Stimulated activated CD4-positive, alpha-beta T cell treated with anti-CD3 and anti-CD28 coated beads, Interleukin-4, amount 100 ng/mL, for 48 hours (primary cell): ENCODE measurements at places on chromosomes 7 and 10.

DNA sequence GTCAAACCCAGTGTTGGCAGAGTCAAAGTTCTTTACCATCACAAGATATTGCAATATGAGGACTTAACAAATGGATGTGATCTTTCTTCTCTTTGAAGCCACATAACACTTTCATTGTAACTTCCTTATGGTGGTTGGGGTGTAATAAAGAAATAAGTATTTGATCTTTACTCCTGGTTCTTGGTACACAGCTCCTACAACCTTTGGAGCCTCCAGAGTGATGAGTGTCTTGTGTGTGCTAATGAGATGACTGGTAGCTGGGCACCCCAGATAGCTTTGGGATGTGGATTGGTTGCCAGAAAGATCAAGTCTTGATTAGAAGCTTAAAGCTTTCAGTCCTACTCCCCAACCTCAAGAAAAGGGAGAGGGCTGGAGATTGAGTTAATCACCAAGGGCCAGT is 31.1 kb upstream of the YAE1 start:
- DNase-seq: no peak

- no peak for DNase-seq
Measured at GRCh38 chr7:70104243-70104642, 506.0 kb downstream of the AUTS2 start.

- DNase-seq: no peak
Measured at GRCh38 chr10:69712342-69712741, 82.3 kb downstream of the FAM241B start.

GRCh38 chr7:127393368-127394058 is 1.0 kb upstream of the ZNF800 start:
- DNase-seq: no peak

DNA sequence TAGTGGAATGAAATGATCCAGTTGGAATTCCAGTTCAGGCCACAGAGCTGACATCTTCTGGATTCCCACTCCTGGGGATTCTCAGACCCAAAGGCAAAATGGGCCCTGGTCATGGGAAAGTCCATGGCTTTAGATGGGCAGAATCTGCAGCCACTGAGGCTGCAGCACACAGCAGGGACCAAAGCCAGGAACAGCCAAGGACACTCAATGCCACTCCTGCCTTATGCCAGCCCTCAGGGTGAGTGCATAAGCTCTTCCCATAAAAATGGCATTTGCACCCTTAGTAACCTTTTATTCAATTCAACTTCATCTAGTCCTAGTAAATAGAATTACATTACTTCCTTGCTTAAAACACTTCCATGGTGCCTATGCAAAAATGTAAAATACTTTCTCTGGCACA is 274.4 kb downstream of the KCNMA1 start:
- no peak for DNase-seq

DNA sequence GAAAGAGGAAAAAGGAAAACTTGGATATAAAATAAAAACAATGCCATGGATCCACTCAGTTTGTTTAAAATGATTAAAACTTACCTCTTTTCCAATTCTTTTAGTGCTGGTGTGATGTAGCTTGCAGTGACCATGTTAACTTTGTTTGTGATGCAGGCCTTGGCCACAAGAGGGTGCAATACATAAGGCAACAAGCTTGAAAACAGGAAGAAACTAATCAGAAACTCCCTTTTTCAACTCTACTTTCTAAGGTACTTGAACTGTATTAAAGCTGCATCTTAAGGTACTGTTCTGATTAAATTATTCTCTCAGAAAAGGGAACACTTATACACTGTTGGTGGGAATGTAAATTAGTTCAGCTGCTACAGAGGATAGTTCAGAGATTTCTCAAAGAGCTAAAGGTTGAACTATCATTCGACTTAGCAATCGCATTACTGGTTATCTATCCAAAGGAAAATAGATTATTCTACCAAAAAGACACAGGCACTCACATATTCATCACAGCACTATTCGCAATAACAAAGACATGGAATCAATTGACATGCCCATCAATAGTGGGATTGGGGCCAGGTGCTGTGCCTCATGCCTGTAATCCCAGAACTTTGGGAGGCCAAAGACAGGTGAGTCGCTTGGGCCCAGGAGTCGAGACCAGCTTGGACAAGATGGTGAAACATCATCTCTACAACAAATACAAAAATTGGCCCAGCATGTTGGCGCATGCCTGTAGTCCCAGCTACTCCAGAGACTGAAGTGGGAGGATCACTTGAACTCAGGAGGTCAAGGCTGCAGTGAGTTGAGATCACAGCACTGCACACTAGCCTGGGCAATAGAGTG is 50.9 kb downstream of the AASS start:
- DNase-seq: peak; percentile 50

GRCh38 chr7:104976966-104977636 is 36.9 kb upstream of the KMT2E start:
- no peak for DNase-seq

DNA sequence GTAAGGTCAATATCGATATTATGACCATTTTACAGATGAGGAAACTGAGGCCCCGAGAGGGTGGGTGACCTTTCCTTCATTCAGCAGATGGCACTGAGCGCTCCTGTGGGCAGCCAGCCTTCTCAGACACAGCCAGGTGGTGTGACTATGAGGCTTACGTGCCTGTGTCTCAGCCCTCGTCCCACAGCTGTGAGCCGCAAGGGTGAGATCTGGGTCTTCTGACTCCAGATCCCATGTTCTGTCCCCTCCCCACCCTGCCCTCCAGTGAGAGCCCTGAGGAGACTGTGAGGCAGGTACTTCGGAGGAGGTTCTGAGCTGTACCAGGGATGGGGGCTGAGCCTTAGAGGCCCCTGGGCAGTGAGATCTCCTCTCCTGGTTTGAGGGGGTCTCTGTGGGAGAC is 613.8 kb upstream of the FOXK1 start:
- DNase-seq: no peak

- no peak for DNase-seq
Measured at GRCh38 chr7:155567646-155568332, 21.4 kb upstream of the CNPY1 start.

DNA sequence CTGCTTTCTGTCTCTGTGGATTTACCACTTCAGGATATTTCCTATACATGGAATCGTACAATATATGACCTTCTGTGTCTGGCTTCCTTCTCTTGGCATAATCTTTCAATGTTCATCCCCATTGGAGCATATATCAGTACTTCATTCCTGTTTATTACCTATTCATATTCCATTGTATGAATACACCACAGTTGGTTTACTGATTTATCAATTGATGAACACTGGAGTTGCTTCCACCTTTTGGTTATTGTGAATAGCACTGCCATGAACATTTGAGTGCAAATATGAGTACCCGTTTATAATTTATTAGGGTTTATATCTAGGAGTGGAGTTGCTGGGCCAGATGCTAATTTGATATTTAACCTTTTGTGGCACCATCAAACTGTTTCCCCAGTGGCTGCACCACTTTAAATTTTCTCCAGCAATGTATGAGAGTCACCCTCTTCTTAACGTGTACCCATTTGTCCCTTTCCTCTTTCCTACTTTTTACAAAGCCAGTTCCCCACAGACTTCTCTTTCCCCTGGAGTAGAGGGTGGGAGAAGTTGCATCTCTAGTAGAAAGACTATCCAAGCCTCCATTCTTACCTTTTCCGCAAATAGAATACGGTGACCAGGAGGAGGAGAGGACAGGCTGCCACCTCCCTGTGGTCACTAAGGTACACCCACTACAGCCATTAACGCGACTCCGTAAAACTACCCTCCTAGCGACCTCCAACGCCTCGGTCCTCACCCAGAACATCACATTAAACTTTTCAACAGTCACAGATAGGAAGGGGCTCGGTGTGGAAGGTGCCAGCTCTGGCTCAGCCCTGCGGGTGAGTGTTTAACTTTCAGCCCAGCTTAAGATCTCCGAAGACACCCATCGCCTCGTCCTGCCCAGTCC is 25.6 kb downstream of the SCD start:
- DNase-seq: no peak

DNA sequence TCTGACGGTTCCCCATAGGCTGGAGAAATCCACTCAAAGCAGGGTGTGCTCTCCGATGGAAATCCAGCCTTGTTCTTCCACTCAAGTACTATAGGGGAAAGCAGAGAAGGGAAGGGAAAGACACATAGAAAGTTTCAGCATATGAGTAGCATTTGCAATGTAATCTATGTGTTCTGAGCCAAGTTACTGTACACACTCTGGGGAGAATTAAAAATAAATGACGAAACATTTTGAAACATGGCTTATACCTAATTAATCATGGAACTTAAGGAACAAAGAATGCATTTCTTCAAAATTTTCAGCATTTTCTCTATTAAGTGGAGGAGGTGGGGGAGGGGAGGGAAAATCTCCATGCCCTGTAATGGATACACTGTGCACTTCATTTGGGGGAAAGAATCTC is 198.1 kb upstream of the HABP2 start:
- no peak for DNase-seq

DNA sequence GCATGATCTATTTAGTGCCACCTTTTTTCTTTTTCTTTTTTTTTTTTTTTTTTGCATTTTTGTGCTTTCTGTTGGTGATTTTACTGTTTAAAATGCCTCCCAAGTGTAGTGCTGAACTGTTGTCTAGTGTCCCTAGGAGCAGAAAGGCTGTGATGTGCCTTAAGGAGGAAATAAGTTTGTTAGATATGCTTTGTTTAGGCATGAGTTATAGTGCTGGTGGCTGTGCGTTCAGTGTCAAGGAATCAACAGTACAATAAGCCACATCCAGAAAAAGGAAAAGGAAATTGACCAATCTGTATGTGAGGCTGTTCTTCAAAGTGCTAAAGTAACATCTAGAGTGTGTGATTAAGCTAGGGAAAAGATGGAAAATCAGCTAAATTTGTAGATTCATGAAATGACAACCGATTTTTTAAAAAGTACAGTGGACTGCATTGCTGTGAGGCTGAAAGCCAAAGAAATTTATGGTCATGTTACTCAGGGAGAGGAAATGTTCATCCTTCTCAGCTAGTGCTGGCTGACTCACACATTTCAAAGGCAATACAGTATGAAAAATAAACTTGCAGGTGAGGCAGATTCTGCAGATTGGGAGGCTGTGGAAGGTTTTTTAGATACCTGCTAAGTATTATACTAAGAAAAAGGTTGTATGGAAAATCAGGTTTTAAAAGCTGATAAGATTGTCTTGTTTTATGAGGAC is 122.7 kb upstream of the ADCY1 start:
- no peak for DNase-seq

- no peak for DNase-seq
Measured at GRCh38 chr10:97267671-97268070, 24.8 kb downstream of the ARHGAP19 start.

DNA sequence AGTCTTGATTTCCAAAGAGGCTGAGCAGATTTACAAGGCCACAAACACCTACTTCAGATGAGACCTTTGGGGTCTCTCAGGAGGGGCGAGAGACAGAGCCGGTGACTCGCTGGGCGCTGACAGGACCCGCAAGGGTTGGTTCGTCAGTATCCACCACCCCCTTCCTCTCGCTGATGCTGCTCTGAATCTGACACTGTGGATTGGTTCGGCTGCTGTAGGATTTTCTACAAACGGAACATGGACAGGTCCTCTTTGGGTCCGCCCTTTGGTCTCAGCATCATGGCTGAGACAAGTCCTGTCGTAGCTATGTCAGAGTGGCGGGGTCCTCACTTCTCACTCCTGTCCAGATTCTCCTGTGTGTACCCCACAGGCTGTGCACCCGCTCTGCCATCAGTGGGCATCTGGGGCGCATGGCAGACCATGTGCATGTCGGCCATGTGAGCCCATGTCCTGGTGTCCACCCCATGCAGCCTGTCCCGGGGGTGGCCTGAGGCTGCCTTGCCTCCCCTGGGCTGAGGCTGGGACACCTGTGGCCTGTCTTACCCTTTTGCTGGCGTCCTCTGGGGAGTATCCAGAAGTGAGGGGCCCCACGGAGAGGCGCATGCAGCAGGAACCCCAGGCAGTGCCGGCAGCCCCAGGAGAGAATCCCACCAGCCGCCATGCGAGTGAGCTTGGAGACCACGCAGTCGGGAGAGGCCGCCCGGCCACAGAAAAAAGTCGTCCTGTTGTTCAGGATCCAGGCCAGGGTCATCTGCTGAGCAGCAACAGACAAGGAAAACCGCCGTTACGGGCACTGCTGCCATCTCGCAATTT is 21.6 kb upstream of the FAM20C start:
- no peak for DNase-seq

DNA sequence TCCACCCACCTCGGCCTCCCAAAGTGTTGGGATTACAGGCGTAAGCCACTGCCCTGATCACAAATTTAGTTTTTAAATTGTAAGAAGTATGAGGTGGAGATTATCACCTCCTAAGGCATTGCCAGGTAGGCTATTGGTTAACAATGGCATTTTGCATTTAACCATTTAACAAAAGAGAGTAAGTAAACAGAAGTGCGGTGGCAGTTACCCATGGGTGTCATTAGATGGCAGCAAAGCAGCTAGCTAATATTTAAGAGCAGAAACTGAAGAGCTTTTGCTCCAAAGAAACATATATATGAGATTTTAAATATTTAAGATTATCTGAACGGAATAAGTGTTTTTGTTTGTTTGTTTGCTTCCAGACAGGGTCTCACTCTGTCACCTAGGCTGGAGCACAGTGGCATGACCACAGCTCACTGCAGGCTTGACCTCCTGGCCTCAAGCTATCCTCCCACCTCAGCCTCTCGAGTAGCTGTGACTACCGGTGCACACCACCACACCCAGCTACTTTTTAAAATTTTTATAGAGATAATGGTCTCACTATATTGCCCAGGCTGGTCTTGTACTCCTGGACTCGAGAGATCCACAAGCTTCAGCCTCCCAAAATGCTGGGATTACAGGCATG is 325.5 kb upstream of the C7orf33 start:
- no peak for DNase-seq

DNA sequence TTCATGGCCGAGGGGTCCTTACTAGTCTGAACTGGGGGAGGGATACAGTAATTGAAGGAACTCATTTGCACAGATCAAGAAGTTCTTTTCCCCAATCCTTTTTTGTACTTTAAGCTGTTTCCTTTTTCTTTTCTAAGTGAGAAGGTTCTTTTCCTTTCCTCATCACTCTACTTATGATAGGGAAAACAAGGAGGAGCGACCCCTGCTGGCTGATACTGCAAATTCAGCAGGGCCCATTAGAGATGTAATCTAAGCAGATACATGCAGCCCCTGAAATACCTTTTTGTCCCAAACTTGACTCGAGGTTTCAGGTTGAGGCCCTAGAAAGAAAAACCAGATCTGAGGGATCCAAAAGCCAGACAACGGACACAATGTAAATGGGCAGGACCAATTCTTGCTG is 305.5 kb downstream of the DNAJB9 start:
- DNase-seq: no peak

DNA sequence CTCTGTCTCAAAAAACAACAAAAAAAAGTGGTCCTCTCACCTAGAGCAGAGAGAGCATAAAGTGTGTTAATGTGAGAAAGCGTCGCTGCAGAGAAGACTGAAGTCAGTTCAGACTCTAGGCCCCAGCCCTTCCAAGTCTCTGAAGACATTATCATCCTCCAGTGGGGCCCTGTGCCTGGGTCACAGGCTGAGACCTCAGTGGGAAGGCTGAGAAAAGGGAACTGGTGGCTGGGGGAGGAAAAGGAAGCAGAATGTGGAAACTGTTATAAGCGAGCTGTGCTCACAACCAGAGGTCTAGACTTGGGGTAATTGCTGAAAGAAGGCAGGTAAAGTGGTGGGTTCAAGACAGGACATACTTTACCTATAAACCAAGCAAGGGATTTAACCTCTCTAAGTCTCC is 4.9 kb upstream of the RRP12 start:
- DNase-seq: no peak
